Testis (tissue), 5 donors: ENCODE measurements at places on chromosomes 7 and 10. TPM values are rescaled to one million over a fixed set of nuclear protein-coding genes. Genes with fewer than 3 reads are reported as not detected.
A peak's percentile ranks its signal among the peaks of the same experiment; 100 is the strongest.

The EBF3 gene
- total RNA-seq = 6.0 TPM

- DNase-seq = no peak
These were observed 11.4 kb upstream of the KIF20B start for GRCh38 chr10:89690027-89690426.

- DNase-seq = peak; percentile 71
These were observed 112.4 kb upstream of the YAE1 start for GRCh38 chr7:39453743-39454355.

The HOGA1 gene
- 0.55 TPM for total RNA-seq
